ENCODE measurements at places on chromosomes 11 and 22. TPM values are rescaled to one million over a fixed set of nuclear protein-coding genes. Genes with fewer than 3 reads are reported as not detected.

The CCDC116 gene
- total RNA-seq: 0.26 TPM

The POTEH gene
- not detected for total RNA-seq

The OR52I2 gene
- total RNA-seq: not detected

The MMP11 gene
- 1.0 TPM for total RNA-seq

The TNNT3 gene
- 11.3 TPM for total RNA-seq

The TUBGCP6 gene
- total RNA-seq: 58.8 TPM

The RFPL2 gene
- total RNA-seq: 0.31 TPM

The HPX gene
- not detected for total RNA-seq

The GLYAT gene
- total RNA-seq: not detected

The OR52N1 gene
- total RNA-seq: not detected
